ENCODE measurements at places on chromosomes 12 and 14. TPM values are rescaled to one million over a fixed set of nuclear protein-coding genes. Genes with fewer than 3 reads are reported as not detected.
A peak's percentile ranks its signal among the peaks of the same experiment; 100 is the strongest.

The NFE2 gene
- total RNA-seq: not detected

The HOXC9 gene
- not detected for total RNA-seq

The NOXRED1 gene
- total RNA-seq: 0.66 TPM

The ZC2HC1C gene
- total RNA-seq: 1.3 TPM

The ZC3H10 gene
- 6.5 TPM for total RNA-seq

The FGF6 gene
- not detected for total RNA-seq

The CEP83 gene
- 21.9 TPM for total RNA-seq

The KRT2 gene
- total RNA-seq: not detected

The EML1 gene
- 1.7 TPM for total RNA-seq

- no peak overlapping the region for H3K27ac ChIP-seq
- peak overlapping the region; percentile 81 for H3K4me3 ChIP-seq
- peaks cover 12% of the 10 kb centered on the region for H3K27me3 ChIP-seq
- no peak for DNase-seq
- no peaks in the 10 kb centered on the region for H3K36me3 ChIP-seq
Observed at GRCh38 chr12:48813465-48814261, 4.6 kb upstream of the CACNB3 start.

- no peak overlapping the region for H3K27ac ChIP-seq
- H3K4me3 ChIP-seq: no peak overlapping the region
Observed at GRCh38 chr14:93073910-93074769, 41.6 kb downstream of the ITPK1 start.

- H3K4me1 ChIP-seq: no peaks in the 10 kb centered on the region
- no peaks in the 10 kb centered on the region for H3K27me3 ChIP-seq
- DNase-seq: no peak
- no peak overlapping the region for H3K4me3 ChIP-seq
Observed at GRCh38 chr12:5280086-5280485, 151.8 kb upstream of the NTF3 start.

GRCh38 chr12:84601483-84601882, 311.1 kb downstream of the SLC6A15 start:
- no peak for DNase-seq
- no peaks in the 10 kb centered on the region for H3K36me3 ChIP-seq
- no peaks in the 10 kb centered on the region for H3K27me3 ChIP-seq
- H3K27ac ChIP-seq: no peak overlapping the region
- no peaks in the 10 kb centered on the region for H3K4me1 ChIP-seq
- no peak overlapping the region for H3K4me3 ChIP-seq

DNA sequence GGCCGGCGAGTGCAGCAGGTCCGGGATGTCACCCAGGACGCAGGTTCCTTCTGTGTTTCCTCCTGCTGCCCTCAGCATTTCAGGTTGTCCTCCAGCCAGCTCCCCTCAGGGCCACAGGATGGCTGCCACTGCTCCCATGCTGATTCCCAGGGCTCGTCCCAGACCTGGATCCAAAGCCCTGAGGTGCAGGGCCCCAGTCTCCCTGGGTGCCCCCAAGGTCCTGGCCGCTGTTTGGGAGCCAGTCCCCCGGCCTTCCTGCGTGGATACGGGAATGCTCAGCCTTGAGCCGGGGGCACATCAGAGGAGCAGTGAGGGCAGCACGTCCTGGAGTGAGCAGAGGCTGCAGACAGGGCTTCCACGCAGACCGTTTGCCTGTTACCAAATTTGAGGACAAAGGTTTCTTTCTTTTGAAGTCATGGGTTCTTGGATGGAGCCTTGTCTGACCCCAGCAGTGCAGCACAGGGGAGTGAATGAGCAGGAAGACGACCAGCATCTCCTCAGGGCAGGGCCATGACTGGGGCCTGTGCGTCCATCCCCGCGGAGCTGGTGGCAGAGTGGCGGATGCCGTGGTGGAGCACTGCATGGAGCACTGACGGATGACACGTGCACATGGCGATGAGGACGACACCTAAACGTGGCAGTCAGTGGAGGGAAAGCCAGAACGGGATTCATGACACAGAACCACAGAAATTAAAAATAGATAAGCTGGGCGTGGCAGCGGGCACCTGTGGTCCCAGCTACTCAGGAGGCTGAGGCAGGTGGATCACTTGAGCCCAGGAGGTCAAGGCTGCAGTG, 12.5 kb upstream of the CACNA2D4 start:
- no peak overlapping the region for H3K27ac ChIP-seq
- H3K36me3 ChIP-seq: no peaks in the 10 kb centered on the region
- H3K4me1 ChIP-seq: no peaks in the 10 kb centered on the region
- H3K27me3 ChIP-seq: no peaks in the 10 kb centered on the region
- DNase-seq: no peak
- no peak overlapping the region for H3K4me3 ChIP-seq

GRCh38 chr12:29672580-29672979, 111.2 kb downstream of the TMTC1 start:
- no peaks in the 10 kb centered on the region for H3K36me3 ChIP-seq
- no peaks in the 10 kb centered on the region for H3K4me1 ChIP-seq
- H3K27ac ChIP-seq: no peak overlapping the region
- no peak overlapping the region for H3K4me3 ChIP-seq

DNA sequence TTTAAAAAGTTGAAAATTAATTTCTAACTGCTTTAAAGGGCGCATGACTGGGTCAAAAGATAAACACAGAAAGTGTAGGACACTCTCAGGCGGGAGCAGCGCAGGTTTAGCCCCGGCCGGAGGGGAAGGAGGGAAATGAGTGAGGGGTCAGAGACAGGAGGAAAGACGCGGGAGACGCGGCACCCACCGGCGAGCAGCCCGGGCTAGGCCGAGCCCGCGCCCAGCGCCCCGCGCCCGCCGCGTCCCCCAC, 591 bp downstream of the GXYLT1 start:
- H3K4me3 ChIP-seq: peak overlapping the region; percentile 92
- H3K27me3 ChIP-seq: peaks cover 2% of the 10 kb centered on the region
- H3K4me1 ChIP-seq: peaks cover 36% of the 10 kb centered on the region
- no peak for DNase-seq
- no peaks in the 10 kb centered on the region for H3K36me3 ChIP-seq
- peak overlapping the region; percentile 65 for H3K27ac ChIP-seq

GRCh38 chr14:54023027-54023426, 66.4 kb upstream of the BMP4 start:
- H3K4me1 ChIP-seq: no peaks in the 10 kb centered on the region
- no peak for DNase-seq
- H3K27ac ChIP-seq: no peak overlapping the region
- H3K36me3 ChIP-seq: no peaks in the 10 kb centered on the region
- peaks cover 2% of the 10 kb centered on the region for H3K27me3 ChIP-seq
- H3K4me3 ChIP-seq: no peak overlapping the region

GRCh38 chr12:111270239-111270638, 98.7 kb downstream of the PHETA1 start:
- no peak overlapping the region for H3K27ac ChIP-seq
- H3K36me3 ChIP-seq: no peaks in the 10 kb centered on the region
- H3K4me3 ChIP-seq: no peak overlapping the region
- peaks cover 3% of the 10 kb centered on the region for H3K27me3 ChIP-seq
- H3K4me1 ChIP-seq: no peaks in the 10 kb centered on the region

DNA sequence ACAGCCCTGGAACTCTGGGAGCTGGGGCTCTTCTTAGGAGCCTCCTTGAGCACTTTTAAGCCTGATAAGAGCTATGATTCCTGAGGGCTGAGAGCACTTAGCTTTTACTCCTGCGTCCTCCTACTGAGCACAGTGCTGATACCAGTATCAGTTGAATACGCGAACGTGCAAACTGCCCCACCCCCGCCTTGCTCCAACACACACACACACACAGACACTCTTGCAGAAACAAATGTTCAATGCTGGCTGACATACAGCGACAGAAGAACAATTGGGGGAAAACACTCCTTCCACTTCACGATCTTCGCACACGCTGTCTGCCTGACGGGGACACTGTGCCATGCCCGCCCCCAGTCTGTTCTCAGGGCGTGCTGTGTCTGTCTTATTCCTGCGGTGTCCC, 57.2 kb upstream of the DLK1 start:
- no peaks in the 10 kb centered on the region for H3K4me1 ChIP-seq
- H3K27me3 ChIP-seq: peaks cover 30% of the 10 kb centered on the region
- H3K36me3 ChIP-seq: no peaks in the 10 kb centered on the region

DNA sequence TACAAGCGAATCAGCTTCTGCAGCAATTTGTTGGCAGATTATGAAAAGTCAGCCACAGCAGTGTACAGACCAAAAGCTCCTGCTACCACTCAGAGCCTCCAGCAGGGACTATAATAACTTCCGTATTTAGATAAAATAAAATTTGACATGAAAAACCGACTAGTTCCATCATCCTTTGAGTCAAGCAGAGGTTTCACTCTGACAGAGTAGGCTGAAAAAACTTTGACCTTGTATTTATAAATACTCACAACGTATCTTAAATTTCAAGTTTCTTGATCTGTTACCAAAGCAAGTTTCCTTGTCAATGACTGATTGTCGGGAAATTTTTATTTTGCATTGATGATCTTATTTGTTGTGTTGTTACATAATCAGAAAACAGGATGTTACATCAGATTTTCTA, 283.4 kb downstream of the DAD1 start:
- H3K27me3 ChIP-seq: no peaks in the 10 kb centered on the region
- H3K27ac ChIP-seq: no peak overlapping the region
- H3K36me3 ChIP-seq: no peaks in the 10 kb centered on the region
- DNase-seq: no peak
- no peak overlapping the region for H3K4me3 ChIP-seq

DNA sequence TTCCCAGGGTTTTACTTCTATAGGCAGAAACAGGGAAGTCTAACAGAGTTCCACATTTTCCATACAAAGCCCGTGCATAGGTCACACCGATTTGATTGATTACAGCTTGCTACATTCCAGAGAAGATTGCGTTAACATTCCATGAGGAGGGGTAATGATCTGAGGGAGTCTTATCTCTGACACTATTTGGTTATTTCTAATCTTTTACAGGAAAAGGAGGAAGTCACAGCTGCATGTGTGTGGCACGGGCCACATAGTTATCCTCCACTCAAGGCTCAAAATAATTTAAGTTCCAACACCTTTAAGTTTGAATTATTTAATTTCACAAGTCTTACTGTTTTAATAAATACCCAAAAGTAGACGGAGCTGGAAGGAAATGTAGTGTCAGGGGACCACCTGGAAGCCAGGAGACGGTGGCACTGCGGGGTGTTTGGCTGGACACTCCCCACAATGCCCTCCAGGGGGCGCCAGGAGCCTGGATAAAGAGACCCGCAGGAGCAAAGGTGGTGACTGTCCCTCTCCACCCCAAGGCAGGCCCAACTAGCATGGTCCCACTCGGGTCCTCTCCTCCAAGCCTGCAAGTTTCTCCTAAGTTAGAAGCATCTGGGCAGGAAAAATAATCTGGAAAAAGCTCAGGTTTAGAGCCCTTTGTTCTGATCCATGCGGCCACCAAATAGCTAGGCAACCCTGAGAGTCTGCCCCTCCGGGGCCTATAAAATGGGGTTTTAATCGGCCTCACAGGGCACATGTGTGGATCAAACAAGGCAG, 20.2 kb downstream of the KRT8 start:
- DNase-seq: peak; percentile 90
- no peak overlapping the region for H3K4me3 ChIP-seq

- H3K36me3 ChIP-seq: peaks cover 9% of the 10 kb centered on the region
- H3K4me3 ChIP-seq: peak overlapping the region; percentile 56
- DNase-seq: peak; percentile 92
- peak overlapping the region; percentile 90 for H3K27ac ChIP-seq
Observed at GRCh38 chr14:105294142-105294597, 6.6 kb downstream of the BRF1 start.

GRCh38 chr12:92299344-92299743, 153.7 kb upstream of the BTG1 start:
- H3K36me3 ChIP-seq: peaks cover 5% of the 10 kb centered on the region
- no peak overlapping the region for H3K27ac ChIP-seq
- H3K4me3 ChIP-seq: no peak overlapping the region
- no peak for DNase-seq

- peaks cover 34% of the 10 kb centered on the region for H3K27me3 ChIP-seq
- DNase-seq: no peak
- no peak overlapping the region for H3K27ac ChIP-seq
- no peak overlapping the region for H3K4me3 ChIP-seq
- no peaks in the 10 kb centered on the region for H3K36me3 ChIP-seq
Observed at GRCh38 chr12:54616933-54617680, 17.6 kb downstream of the LACRT start.

DNA sequence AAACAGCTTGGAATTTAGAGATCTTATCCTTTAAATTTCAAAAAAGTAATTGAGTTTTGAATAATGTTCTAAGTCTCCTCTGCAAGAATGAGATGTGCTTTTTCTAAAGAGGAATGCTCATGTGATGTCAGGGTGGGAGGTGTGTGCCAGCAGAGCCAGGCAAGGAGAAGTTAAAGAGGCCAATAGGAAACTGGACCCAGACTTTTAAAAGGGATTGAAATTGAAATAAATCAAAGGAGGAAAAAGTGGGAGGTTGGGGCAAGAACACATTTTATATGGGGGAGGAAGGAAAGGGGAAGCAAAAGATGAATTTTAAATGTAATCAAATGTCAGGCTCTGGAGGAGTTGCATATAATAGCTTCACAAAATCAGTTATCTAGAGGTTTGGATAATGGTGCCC, 126.1 kb downstream of the FIGNL2 start:
- H3K4me1 ChIP-seq: peaks cover 5% of the 10 kb centered on the region
- peaks cover 17% of the 10 kb centered on the region for H3K27me3 ChIP-seq
- H3K36me3 ChIP-seq: no peaks in the 10 kb centered on the region
- no peak for DNase-seq
- no peak overlapping the region for H3K27ac ChIP-seq

GRCh38 chr14:85445151-85445795, 84.7 kb upstream of the FLRT2 start:
- H3K4me1 ChIP-seq: no peaks in the 10 kb centered on the region
- H3K27me3 ChIP-seq: no peaks in the 10 kb centered on the region
- H3K4me3 ChIP-seq: no peak overlapping the region
- H3K27ac ChIP-seq: no peak overlapping the region
- no peaks in the 10 kb centered on the region for H3K36me3 ChIP-seq

DNA sequence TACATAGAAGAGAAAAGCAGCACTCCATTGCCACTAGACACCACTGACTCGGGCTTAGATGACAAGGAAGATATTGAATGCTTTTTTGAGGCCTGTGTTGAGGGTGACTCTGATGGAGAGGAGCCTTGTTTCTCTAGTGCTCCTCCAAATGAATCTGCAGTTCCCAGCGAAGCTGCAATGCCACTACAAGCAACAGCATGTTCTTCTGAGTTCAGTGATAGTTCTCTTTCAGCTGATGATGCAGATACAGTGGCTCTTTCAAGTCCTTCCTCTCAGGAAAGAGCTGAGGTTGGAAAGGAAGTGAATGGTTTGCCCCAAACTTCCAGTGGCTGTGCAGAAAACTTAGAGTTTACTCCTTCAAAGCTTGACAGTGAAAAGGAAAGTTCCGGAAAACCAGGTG, 114.5 kb upstream of the NPAS3 start:
- H3K27ac ChIP-seq: no peak overlapping the region
- DNase-seq: no peak
- H3K4me1 ChIP-seq: no peaks in the 10 kb centered on the region
- H3K4me3 ChIP-seq: no peak overlapping the region

GRCh38 chr12:5073853-5074252, 30.2 kb downstream of the KCNA5 start:
- peaks cover 8% of the 10 kb centered on the region for H3K27me3 ChIP-seq
- peak; percentile 20 for DNase-seq
- H3K4me1 ChIP-seq: no peaks in the 10 kb centered on the region
- H3K4me3 ChIP-seq: no peak overlapping the region
- H3K27ac ChIP-seq: no peak overlapping the region

- peak; percentile 92 for DNase-seq
- H3K36me3 ChIP-seq: peaks cover 10% of the 10 kb centered on the region
- H3K4me1 ChIP-seq: peaks cover 80% of the 10 kb centered on the region
- H3K4me3 ChIP-seq: peak overlapping the region; percentile 67
Observed at GRCh38 chr12:108691175-108691997, 39.9 kb downstream of the CORO1C start.

- no peaks in the 10 kb centered on the region for H3K36me3 ChIP-seq
- H3K4me3 ChIP-seq: no peak overlapping the region
- H3K4me1 ChIP-seq: no peaks in the 10 kb centered on the region
- no peak overlapping the region for H3K27ac ChIP-seq
Observed at GRCh38 chr14:95206534-95206933, 49.2 kb upstream of the DICER1 start.

All from activated CD4-positive, alpha-beta T cell treated with anti-CD3 and anti-CD28 coated beads for 36 hours (primary cell).